ENCODE measurements at places on chromosomes 4 and X.

- DNase-seq, result no peak
Observed at GRCh38 chr4:103423261-103423660, 225.1 kb upstream of the CENPE start.

DNA sequence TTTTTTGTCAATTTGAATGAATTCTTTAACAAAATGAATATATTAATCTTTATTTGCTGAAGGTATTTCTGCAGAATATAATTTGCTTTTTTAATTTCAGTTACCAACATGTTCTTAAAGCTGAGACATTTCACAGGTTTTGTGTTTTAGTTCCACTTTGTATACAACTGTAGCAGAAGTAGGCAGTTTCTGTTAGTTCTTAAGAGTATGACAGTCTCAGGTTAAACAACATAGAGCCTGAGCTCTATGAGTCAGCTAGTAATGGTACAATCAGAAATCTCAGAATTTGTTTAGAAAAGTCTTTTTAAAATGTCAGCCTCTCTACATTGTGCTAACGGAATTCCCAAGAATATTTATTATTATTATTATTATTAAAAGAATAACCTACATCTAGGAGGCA is 50.4 kb downstream of the GSTCD start:
- no peak for DNase-seq

DNA sequence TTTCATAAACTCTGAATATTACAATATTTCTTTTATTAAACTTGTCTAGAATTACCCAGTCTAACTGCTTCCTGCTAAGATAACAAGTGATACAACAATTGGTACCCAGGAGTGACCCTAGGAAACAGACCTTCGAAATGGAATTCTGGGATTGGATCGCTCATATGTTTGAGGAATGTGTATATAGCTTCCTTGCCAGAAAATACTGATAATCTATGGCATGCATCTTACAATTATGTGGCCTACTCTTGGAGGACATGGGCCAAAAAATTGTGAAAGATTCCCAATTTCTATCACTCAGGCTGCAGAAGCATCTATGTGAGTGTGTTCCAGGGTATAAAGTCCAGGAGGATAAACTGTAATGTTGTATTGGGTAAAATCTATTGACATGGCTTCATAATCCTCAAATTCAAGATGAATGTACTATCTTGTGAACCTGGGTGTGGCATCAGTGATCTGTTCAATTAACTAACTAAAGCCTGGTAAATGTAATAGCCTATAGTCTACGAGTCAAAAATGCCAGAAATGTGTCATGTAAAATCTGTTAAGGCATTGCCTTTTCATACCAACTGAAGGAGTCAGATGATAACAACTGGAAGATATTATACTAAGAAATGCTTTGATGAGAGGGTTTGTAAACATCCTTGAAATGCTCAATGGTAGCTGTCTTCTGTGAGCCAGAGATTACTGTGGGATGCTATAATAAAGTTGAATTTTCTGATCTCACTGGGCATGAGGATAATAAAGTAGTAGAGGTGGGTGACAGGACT is 1499.3 kb downstream of the PCDH7 start:
- DNase-seq, result no peak

DNA sequence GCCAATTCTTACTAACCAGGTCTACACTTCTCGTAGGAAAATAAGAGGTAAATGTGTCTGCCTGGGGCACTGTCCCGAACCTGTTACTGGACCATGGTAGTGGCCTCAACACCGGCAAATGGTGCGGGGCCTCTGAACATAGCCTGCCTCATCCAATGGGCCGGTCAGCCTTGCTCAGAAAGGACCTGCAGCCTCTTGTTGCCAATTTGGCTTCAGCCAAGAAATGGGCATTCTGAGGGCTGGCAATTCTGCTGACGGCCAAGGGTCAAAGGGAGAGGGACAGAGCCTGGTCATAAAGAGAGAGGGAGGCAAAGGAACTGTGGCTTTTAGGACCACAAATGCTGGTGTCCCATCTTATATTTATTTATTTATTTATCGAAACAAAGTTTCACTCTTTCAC is 69.5 kb upstream of the ATP6AP2 start:
- DNase-seq, result no peak

DNA sequence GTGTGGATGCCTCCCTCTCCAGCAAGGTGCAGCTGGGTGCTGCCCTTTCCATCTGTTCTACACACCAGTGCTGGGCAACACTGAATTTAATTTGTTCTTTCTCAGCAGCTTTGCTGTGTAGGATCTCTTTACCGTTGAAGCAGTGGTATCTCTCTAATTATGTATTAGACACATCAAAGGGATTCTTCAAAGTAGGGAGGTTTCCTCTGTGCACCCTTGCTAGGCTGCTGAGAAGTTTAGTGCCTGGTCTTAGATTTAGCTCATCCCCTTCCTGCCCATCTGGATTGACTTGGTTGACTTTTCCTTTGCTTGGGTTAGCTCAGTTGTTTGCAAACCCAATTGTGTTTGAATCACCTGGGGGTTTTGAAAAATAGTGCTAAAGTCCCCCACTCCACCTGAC is 27.8 kb upstream of the LDB2 start:
- DNase-seq, result no peak

DNA sequence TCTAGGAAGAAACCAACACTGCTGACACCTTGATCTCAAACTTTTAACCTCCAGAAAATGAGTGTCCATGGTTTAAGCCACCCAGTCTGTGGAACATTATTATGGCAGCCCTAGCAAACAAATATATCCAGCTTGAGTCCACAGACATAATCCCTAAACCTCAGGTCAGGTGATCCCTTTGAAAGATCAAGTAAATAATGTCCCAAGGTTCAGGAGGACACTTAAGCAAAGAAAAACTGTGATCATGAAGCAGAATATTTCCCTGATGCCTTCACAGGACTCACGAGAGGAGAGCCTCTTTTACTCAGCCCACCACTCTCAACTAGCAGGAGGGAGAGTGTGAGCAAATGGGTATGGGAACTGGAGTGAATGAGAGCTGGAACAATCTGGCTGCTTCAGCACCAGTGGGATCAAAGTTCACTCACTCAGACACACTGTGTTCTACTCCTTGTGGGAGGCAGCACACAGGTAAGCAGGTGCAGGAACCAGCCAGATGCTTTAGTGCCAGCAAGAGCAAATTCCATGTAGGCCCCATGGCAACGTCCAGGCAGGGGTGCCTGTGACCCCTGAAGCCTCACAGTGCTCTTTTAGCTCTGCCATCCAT is 608.4 kb downstream of the RAB28 start:
- DNase-seq, result no peak

DNA sequence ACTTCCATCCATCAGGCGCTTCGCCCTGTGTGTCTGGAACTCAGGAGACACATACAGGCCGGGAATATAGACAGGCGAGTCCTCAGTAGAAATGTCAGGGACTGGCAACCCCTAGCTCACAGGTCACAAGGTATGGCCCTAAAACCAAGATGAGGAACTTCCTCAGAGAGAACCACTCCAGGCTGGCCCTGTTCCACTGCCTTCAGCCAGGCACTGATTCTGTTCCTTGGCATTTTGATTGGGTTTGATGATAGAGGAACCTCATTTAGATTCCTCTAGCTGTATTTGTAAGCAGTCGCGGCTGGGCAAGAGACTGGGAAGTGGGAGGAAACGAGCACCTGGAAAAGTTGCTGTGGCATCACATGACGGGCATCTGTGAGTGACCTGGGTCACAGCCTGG is 8.1 kb downstream of the HPSE start:
- DNase-seq, result no peak

GRCh38 chrX:22690116-22690515 is 309.6 kb upstream of the DDX53 start:
- no peak for DNase-seq

- no peak for DNase-seq
Observed at GRCh38 chr4:134753390-134753789, 551.8 kb upstream of the PABPC4L start.

All from stimulated activated CD4-positive, alpha-beta T cell treated with anti-CD3 and anti-CD28 coated beads, Interleukin-12 subunit alpha, Interleukin-12 subunit beta, amount 100 ng/mL, for 4 hours (primary cell).